Foreskin keratinocyte (primary cell): ENCODE measurements at places on chromosomes 5 and 9.

- DNase-seq: no peak
Observed at GRCh38 chr5:146620669-146621051, 104.7 kb upstream of the GPR151 start.

DNA sequence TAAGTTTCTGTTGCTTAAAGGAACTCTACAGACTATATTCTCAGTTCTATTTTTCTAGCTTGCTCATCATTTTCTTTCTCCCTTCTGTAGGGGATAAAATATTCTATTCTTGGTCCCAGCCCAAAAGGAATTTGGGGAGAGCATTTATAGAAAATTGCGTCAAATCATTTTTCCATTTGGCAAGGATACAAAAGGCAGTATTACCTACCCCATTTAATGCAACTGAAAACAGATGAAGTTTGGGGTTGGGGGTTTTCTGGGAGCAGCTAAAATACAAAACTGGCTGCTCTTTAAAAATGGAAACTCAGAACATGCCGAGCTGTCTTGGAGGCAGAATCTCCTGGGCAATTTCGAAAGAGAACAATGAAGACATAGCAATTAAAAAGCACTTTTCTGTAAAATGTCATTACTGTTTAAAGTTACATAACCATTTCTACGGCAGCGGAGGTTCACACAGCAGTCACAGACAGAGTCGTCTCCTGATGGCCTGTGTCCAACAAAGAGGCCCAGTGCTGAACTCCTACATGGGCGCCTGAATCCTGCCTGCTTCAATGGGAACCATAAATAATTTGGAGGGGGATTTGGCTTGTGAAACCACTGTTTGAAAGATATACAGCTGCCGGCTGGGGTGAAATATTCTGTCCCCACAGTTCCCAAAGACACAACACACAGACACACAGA lies 152.4 kb downstream of the BRINP1 start:
- DNase-seq: no peak

- no peak for DNase-seq
Observed at GRCh38 chr5:85549836-85550599, 1067.7 kb upstream of the COX7C start.

GRCh38 chr5:139199321-139199720 lies 1.2 kb upstream of the SIL1 start:
- DNase-seq: no peak

DNA sequence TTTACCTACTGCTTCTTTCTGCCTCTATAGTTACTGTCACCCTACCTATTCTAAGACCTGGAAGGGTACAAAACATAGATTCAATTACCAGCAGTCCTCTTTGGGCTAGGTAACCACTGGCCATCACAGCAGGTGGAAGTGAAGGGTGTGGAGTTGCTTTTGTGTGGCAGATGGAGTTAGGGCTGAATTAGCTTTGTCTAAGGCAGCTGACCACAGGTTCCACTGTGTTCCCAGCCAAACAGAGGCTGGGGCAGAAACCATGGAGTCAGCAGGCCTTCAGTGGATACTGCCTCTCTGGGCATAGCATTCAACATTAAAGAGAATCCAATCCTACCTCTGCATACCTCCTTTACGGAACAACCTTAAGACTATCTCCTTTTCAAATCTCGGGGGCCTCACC lies 254.2 kb downstream of the RFX3 start:
- no peak for DNase-seq
